ENCODE measurements at places on chromosomes 6 and 20. TPM values are rescaled to one million over a fixed set of nuclear protein-coding genes. Genes with fewer than 3 reads are reported as not detected.
A peak's percentile ranks its signal among the peaks of the same experiment; 100 is the strongest.

GRCh38 chr20:35568645-35569044, 26.8 kb downstream of the ERGIC3 start:
- DNase-seq: no peak
- peaks cover 8% of the 10 kb centered on the region for H3K27me3 ChIP-seq
- H3K4me1 ChIP-seq: peaks cover 6% of the 10 kb centered on the region
- no peak overlapping the region for H3K27ac ChIP-seq
- peaks cover 2% of the 10 kb centered on the region for H3K36me3 ChIP-seq

- H3K4me3 ChIP-seq: no peak overlapping the region
- peaks cover 46% of the 10 kb centered on the region for H3K27me3 ChIP-seq
- no peak overlapping the region for H3K27ac ChIP-seq
- no peaks in the 10 kb centered on the region for H3K36me3 ChIP-seq
- DNase-seq: no peak
Observed at GRCh38 chr6:15016813-15017212, 229.1 kb upstream of the JARID2 start.

- no peak for DNase-seq
- no peaks in the 10 kb centered on the region for H3K36me3 ChIP-seq
- no peaks in the 10 kb centered on the region for H3K27me3 ChIP-seq
- H3K4me3 ChIP-seq: no peak overlapping the region
- H3K4me1 ChIP-seq: peaks cover 7% of the 10 kb centered on the region
Observed at GRCh38 chr6:89290401-89291155, 24.5 kb downstream of the GABRR2 start.

- peaks cover 56% of the 10 kb centered on the region for H3K4me1 ChIP-seq
- DNase-seq: no peak
- peak overlapping the region; percentile 70 for H3K27ac ChIP-seq
- H3K36me3 ChIP-seq: no peaks in the 10 kb centered on the region
- no peak overlapping the region for H3K4me3 ChIP-seq
- H3K27me3 ChIP-seq: no peaks in the 10 kb centered on the region
Observed at GRCh38 chr20:513429-513828, 30.2 kb downstream of the CSNK2A1 start.

DNA sequence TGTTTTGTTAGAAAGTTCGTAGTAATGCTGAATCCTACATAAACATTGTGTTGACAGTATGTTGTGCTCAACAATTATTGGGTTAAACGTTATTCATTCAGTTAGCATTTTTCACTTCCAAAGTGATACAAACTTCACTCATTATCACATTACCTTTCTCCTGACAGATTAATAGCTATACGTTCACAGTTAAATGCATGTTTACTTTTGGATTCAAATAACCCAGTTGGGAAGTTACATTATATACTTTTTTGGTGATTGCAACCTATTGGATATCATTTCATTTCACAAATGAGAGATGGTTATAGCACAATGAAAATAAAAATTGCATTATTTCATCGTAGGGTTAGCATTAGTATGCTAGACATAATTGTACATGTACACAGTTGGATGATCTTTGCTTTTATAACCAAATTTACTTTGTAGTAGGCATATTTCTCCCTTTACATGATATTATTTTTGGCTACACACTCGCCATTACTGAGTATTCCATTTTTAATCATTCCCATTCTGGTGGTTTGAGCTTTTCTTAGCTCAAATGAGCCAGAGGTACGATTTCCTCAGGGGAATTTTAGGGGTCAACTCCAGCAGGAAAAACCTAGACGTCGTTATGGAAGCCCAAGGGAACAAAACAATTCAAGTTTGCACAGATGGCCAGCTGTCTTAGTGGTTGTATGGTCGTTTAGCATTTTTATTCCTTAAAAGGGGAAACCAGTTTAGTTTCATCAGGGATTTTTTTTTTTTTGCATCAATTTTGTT, 2.1 kb upstream of the HIVEP1 start:
- H3K27me3 ChIP-seq: no peaks in the 10 kb centered on the region
- peak overlapping the region; percentile 100 for H3K27ac ChIP-seq
- H3K36me3 ChIP-seq: peaks cover 7% of the 10 kb centered on the region
- peak overlapping the region; percentile 99 for H3K4me3 ChIP-seq
- peaks cover 24% of the 10 kb centered on the region for H3K4me1 ChIP-seq

DNA sequence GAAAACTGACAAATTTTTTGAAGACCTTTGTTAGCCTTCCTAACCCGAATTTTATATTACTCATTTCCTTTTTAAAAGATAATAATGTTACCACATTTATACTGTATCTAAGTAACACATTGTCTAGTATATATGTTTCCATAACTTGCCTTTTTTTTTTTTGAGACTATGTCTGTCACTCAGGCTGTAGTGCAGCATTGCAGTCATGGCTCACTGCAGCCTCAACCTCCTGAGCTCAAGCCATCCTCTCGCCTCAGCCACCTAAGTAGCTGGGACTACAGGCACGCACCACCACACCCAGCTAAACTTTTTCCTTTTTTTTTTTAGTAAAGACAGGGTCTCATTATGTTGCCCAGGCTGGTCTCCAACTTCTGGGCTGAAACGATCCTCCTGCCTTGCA, 18.6 kb downstream of the ZNFX1 start:
- H3K27me3 ChIP-seq: no peaks in the 10 kb centered on the region
- peak overlapping the region; percentile 39 for H3K27ac ChIP-seq
- DNase-seq: no peak
- H3K4me3 ChIP-seq: no peak overlapping the region
- peaks cover 4% of the 10 kb centered on the region for H3K4me1 ChIP-seq

The EDN1 gene
- 0.57 TPM for total RNA-seq

- H3K27me3 ChIP-seq: no peaks in the 10 kb centered on the region
- no peaks in the 10 kb centered on the region for H3K4me1 ChIP-seq
- H3K27ac ChIP-seq: no peak overlapping the region
- no peak overlapping the region for H3K4me3 ChIP-seq
Observed at GRCh38 chr6:153302133-153302532, 171.1 kb upstream of the RGS17 start.

DNA sequence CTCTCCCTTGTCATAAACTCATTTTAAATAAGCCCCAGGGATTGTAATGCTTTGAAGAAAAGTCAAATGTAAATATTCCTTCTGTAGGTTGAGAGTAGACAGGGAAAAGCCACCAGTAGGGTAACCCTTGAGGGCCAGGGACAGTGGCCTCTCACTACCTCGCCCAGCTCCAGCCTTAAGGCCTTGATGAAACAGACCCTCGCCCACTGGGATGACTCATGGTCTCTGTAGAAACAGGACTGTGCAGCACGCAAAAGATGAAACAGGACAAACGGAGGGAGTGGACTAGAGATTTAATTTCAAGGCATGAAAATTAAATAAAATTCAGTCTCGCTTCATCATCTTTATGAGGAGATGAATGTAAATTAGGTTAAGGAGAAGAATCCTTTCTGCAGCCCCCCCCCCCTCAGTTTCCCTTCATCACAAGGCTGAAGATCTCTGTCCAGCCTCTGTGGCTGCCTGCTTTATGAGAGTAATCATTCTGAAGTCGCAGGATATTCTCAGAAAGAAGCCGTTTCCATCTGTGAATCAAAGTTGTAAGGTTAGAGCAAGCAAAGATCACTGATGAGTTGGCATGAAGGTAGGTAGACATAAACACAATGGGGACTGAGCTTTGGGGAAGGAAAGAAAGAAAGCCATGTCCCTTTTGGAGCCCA, 60.4 kb downstream of the TMEM200A start:
- peaks cover 2% of the 10 kb centered on the region for H3K4me1 ChIP-seq
- no peak for DNase-seq
- H3K36me3 ChIP-seq: no peaks in the 10 kb centered on the region

- H3K4me1 ChIP-seq: no peaks in the 10 kb centered on the region
- H3K36me3 ChIP-seq: no peaks in the 10 kb centered on the region
- no peak for DNase-seq
Observed at GRCh38 chr20:15487030-15487429, 1086.2 kb downstream of the KIF16B start.

- peaks cover 26% of the 10 kb centered on the region for H3K27me3 ChIP-seq
- no peak overlapping the region for H3K4me3 ChIP-seq
- H3K27ac ChIP-seq: no peak overlapping the region
- DNase-seq: no peak
Observed at GRCh38 chr6:17965397-17965796, 22.0 kb downstream of the KIF13A start.

The C6orf163 gene
- 1.8 TPM for total RNA-seq

DNA sequence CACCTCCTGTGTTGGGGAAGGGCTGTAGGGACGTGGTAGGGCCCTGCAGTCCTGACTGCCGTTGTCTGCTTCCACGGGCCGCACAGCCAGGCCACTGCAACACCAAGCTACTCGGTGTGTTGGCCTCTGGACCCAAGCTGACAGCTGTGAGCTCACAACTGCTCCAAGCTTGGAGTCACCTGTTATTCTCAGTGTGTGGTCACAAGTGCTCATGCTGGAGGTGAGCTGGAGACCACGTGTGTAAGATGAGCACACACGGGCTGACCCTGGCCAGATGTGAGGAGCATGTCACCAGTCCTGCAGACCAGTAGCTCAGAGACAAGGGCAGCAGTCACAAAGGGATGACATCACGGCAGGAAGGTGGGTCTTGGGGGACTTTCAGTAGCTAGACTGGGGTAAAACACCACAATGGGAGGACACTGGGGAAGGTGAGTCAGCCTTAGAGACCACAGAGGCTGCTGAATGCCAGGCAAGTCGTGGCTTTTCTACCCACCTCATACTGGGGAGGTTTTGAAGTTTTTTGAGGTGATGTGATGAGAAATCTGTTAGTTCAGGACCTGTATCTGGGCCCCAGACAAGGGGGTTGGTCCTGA, 87.3 kb downstream of the FAM120B start:
- H3K36me3 ChIP-seq: peaks cover 10% of the 10 kb centered on the region
- H3K27ac ChIP-seq: no peak overlapping the region
- H3K4me1 ChIP-seq: no peaks in the 10 kb centered on the region
- H3K27me3 ChIP-seq: no peaks in the 10 kb centered on the region

The ANKRD66 gene
- total RNA-seq: not detected

- H3K4me1 ChIP-seq: peaks cover 14% of the 10 kb centered on the region
- H3K36me3 ChIP-seq: peaks cover 5% of the 10 kb centered on the region
- DNase-seq: no peak
- H3K4me3 ChIP-seq: no peak overlapping the region
- peaks cover 19% of the 10 kb centered on the region for H3K27me3 ChIP-seq
Observed at GRCh38 chr6:10690651-10691445, 3.6 kb downstream of the C6orf52 start.

- peak overlapping the region; percentile 94 for H3K27ac ChIP-seq
- DNase-seq: no peak
- peak overlapping the region; percentile 37 for H3K4me3 ChIP-seq
- peaks cover 7% of the 10 kb centered on the region for H3K4me1 ChIP-seq
- H3K36me3 ChIP-seq: peaks cover 2% of the 10 kb centered on the region
Observed at GRCh38 chr6:27238010-27238983, 9.2 kb upstream of the PRSS16 start.

DNA sequence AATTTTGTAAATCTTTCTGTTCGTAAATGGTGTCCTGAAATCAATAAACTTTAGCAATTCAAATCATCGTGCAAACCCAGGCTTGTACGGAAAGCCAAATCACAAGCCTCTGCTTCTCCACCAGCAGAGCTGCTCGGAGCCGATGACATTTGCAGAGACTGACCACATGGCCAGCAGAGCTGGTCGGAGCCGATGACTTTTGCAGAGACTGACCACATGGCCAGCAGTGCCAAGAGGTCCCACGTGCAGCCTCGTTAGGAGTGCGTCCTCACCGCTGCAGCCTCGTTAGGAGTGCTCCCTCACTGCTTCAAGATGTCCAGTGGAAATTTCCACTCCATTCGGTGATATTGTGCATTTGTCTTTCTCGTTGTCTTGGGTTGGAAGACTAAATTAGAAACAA, 28.5 kb downstream of the SMOC2 start:
- DNase-seq: no peak
- peaks cover 14% of the 10 kb centered on the region for H3K27me3 ChIP-seq
- no peaks in the 10 kb centered on the region for H3K36me3 ChIP-seq
- no peak overlapping the region for H3K27ac ChIP-seq
- H3K4me1 ChIP-seq: no peaks in the 10 kb centered on the region

DNA sequence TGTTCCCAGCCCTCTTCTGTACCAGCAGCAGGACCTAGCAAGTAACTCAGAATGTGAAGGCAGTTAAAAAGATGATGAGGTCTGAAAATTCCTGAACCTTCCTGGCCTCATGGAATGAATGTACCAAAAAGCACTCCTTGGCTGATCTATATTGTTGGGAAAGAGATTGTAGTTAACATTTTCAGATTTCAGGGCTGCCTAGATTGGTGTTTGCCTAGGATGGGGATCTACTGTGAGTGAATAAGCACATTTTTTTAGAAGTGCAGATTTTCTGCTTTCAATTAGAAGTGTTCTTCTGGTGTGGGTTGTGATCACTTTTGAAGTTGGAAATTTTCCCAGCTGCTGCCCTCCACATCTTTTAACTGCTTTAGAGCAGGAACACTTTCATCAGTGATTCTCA, 6.2 kb downstream of the MYLIP start:
- DNase-seq: no peak
- peak overlapping the region; percentile 24 for H3K27ac ChIP-seq
- peaks cover 5% of the 10 kb centered on the region for H3K36me3 ChIP-seq
- H3K4me1 ChIP-seq: peaks cover 54% of the 10 kb centered on the region
- no peaks in the 10 kb centered on the region for H3K27me3 ChIP-seq

- H3K36me3 ChIP-seq: no peaks in the 10 kb centered on the region
- H3K27me3 ChIP-seq: peaks cover 16% of the 10 kb centered on the region
- no peak for DNase-seq
Observed at GRCh38 chr6:12869816-12870432, 153.4 kb downstream of the PHACTR1 start.

The FAM217A gene
- total RNA-seq: not detected

The POM121L2 gene
- total RNA-seq: not detected

The NRN1 gene
- 0.31 TPM for total RNA-seq

The SLC17A1 gene
- not detected for total RNA-seq

The ESR1 gene
- 2.4 TPM for total RNA-seq

The EMILIN3 gene
- not detected for total RNA-seq

DNA sequence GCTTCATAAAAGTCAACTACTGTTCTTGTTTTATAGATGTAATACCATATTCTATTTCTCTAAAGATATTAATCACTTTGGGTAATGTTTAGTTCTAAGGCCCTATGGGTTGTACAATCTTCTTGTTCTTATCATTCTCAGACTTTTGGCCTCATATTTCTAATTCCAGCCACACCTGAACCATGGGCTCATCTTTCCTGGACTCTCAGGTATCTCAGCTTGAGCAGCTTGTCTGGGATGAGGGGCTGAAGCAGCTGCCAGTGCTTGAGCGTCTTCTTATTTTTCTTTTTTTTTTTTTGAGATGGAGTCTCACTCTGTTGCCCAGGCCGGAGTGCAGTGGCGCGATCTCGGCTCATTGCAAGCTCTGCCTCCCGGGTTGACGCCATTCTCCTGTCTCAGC, 150.2 kb downstream of the KIF6 start:
- no peak overlapping the region for H3K4me3 ChIP-seq
- H3K27me3 ChIP-seq: no peaks in the 10 kb centered on the region
- DNase-seq: no peak
- H3K4me1 ChIP-seq: no peaks in the 10 kb centered on the region
- H3K36me3 ChIP-seq: no peaks in the 10 kb centered on the region
- H3K27ac ChIP-seq: no peak overlapping the region

Data from T-helper 17 cell (primary cell).